ENCODE measurements at places on chromosomes 2 and 18.

GRCh38 chr2:27527182-27527581 is 30.5 kb downstream of the GCKR start:
- DNase-seq: peak; percentile 43

- no peak for DNase-seq
Measured at GRCh38 chr18:66328296-66328878, 275.5 kb downstream of the CDH19 start.

DNA sequence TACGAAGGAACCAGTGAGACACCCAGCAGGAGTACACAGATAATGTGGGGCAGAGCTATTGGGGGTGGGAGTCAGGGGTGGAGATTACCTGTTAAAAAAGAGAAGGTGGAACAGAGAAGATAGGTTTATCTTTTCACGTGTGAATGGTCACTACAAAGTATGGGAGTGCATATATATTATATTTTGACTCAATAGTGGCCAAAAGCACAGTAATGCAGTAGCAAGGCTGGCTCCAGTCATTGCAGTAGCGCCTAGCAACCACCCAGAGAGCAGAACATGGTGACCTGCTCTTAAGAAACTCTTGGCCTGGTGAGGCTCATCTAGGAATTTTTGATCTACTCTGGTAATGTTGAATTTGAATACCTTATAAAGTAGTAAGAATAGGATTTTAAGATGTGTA is 1.0 kb downstream of the IMPACT start:
- DNase-seq: peak; percentile 32

DNA sequence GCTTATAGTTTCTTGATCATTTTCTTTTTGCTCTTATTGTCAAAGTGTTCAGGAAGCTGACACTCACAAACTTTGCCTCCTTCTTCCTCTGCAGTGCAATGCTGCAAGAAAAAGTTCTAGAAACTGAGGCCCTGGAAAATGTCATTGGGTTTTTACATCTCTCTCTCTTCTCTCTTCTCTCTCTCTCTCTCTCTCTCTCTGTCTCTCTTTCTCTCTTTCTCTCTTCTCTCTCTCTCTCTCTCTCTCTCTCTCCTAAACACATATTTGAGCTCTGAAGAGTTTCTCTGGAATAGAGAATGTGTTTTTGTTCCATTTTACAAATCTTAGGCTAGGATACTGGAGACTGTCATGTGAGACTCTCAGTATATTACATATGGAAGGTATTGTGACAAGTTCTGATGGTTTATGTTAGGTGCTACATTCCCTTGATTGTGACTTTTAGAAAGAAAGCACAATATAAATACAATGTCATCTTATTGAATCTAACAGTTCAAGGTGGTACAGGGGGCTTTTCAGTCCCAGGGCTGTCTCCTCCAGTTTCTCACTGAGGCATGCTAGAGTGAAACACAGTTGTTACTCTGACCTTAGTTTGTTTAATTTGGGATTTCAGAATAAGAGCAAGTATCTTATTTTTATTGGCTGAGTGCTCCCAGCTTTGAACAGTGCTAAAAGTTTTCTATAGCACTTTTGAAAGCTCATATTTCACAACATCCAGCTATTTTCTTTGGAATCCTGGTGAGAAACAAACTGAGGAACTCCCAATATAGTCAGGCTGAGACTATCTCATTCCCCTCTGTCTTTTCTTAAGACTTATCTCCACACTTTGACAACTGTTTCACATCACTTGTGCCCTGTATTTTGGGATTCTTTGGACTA is 41.4 kb upstream of the EHBP1 start:
- peak; percentile 44 for DNase-seq

GRCh38 chr2:240425236-240425615 is 10.2 kb upstream of the GPC1 start:
- DNase-seq: peak; percentile 63

- DNase-seq: no peak
Measured at GRCh38 chr2:143435131-143435530, 305.9 kb downstream of the ARHGAP15 start.

DNA sequence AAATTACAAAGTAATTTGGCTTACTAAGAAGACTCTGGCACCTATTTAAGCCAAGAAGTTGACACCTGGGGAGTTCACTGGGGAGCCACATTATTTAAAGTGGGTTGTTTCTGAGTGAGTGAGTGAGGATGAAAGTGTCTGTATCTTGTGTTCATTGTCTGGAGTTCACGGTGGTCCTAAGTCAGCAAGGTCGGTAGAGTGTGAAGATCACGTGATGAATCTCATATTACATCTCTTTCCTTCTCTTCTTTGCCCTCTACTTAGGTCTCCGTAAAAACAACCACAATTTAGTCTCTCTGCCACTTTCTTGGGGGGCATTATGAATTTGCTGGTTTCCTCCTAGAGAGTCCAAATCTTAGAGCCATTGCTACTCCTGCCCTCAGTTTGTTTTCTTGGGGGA is 67.8 kb downstream of the DIS3L2 start:
- DNase-seq: no peak

DNA sequence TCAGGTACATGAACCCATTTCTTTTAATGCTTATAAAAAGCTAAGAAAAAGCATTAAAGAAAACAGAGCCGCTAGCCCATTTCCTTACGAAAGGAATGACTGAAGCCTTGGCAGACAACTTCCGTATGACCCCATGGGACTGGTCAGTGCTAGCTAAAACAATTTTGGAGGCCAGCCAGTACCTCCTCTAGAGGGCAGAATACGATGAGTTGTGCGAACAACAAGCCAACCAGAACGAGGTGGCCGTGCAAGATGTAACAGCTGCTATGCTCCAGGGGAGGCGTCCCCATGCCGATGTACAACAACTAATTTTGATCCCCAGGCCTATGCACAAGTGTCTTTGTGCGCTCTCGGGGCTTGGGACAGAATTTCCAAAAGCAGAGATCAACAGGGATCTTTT is 16.7 kb downstream of the MAP3K2 start:
- no peak for DNase-seq

- DNase-seq: peak; percentile 27
Measured at GRCh38 chr18:35289293-35289692, 736 bp downstream of the ZSCAN30 start.

GRCh38 chr2:121993682-121994081 is 238.2 kb downstream of the TSN start:
- DNase-seq: no peak

DNA sequence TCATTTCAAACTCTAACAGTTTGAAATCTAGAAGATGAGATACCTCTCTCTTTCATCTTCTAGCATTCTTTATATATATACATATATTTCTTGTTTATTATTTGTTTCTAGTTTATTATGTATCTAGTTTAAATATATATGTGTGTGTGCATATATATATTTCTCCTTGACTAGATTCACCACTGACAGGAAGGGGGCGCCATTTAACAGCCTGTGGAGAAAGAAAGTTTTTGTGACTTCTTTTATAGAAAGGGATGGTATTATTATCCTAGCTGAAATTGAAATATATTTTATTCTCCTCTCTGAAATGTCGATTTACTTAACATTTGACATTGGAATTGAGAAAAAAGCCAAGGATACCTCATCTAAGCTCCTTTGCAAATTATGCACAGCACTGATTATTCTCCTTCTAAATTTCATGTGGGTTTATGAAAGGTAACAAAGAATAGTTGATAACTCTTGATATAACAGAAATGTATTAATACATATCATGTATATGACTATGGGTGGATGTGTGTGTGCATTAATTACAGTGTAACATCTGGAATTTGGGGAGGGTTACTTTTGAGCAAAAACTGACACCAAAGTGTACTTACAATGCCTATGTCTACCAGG is 160.7 kb upstream of the NT5C1B start:
- peak; percentile 59 for DNase-seq

Measured in M059J (cell line).